Stimulated activated CD4-positive, alpha-beta T cell treated with anti-CD3 and anti-CD28 coated beads, Interleukin-12 subunit alpha, Interleukin-12 subunit beta, amount 100 ng/mL, for 48 hours (primary cell): ENCODE measurements at places on chromosomes 5 and 9.

GRCh38 chr9:78813602-78814180 lies 516.8 kb downstream of the PSAT1 start:
- no peak for DNase-seq

DNA sequence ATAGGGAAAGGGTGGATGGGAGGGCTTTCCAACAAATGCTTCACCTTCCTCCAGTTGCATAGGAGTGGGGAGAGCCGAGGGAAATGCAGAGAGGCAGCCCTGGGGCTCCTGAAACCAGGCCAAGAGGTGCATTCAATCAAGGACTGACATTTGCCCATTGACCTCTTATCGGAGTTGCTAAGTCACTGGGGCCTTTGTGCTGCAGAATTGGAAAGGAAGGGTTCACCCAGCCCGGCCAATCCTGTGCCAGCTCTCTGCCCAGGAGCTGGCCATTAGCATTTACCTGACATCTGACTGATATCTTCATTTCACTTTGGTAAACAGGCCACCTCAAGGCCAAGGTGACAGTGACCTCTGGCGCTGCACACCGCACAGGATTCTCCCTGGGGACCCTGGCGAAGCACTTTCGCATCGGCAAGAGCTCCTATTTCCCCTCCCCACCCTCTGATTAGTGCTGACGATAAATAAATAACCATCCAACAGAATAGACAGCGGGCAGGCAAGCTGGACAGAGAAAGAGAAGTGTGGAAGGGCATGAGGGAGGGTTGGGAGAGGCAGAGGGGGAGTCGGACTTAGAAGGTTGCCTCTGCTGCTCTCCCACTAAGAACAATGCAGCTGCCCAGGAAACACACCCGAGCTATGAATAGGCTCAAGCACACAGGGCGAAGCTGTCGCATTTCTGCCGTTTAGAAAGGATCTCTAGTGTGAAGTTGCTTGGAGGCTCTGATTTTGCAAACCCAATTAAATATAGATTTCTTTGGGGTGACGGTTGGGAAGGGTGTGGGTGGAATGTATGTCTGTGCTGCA lies 57.0 kb upstream of the BOD1 start:
- no peak for DNase-seq

GRCh38 chr5:29277642-29278041 lies 1915.8 kb upstream of the CDH6 start:
- DNase-seq: no peak

DNA sequence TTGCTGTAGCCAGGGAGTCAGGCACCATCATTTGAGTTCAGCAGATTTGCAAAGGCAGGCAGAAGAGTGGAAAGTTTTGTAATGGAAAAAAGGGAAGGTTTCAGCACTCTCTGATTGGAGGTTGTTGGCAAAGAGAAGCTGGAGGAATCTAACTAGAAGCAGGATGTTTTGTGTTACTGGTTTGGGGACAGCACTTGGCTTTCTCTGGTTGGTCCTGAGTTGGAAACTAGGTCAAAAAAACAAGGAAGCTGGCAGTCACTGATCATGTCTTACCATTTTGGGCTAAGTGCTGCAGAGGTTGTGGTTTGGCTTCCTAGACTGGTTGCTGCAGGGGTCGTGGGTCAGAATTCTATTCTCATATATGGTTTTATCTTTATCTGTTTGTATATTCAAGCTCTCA lies 189.8 kb downstream of the DRD1 start:
- no peak for DNase-seq

GRCh38 chr5:160082614-160083500 lies 36.4 kb downstream of the PWWP2A start:
- no peak for DNase-seq

- no peak for DNase-seq
Measured at GRCh38 chr5:102830241-102830640, 75.1 kb downstream of the PAM start.

DNA sequence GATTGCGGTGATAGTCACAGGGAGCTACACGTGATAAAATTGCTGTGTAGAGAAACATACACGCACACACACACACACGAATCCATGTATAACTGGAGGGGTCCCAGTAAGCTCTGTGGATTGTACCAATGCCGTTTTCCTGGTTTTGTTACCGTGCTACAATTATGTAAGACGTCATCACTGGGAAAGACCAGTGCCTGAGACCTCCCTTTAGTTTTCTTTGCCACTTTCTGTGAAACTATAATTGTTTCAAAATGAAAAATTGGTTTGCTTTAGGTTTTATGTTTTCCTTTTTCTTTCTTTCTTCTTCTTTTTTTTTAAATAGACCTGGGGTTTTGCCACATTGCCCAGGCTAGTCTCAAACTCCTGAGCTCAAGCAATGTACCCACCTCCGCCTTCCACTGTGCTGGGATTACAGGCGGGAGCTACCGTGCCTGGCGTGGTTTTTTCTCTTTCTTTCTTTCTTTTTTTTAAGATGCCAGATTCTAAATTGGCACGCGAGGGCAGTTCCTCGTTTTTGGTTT lies 21.3 kb downstream of the OR2V2 start:
- no peak for DNase-seq

- no peak for DNase-seq
Measured at GRCh38 chr9:2758162-2758897, 41.0 kb downstream of the KCNV2 start.

DNA sequence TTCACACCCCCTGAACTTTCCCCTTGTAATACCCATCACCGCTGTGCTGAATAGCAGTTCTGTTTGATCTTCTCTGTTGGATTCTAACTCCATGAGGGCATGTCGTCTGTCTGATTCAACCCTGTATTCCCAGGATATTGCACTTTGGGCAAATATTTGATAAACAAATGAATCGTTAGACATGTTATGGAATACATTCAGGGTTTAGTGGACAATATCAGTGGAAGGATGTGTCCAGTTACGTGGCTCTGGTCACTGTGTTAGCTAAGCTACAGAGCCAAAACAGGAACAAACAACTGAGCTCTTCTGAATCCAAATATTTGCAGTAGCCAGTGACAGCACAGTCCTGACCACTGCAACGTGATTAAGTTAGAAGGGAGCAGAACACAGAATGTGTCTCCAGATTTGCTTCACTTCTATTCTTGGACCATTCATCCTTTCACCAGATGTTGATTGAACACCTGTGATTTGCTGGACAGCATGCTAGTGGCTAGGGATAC lies 13.2 kb downstream of the ANGPTL2 start:
- no peak for DNase-seq

GRCh38 chr5:160330212-160330611 lies 17.8 kb upstream of the CCNJL start:
- no peak for DNase-seq

DNA sequence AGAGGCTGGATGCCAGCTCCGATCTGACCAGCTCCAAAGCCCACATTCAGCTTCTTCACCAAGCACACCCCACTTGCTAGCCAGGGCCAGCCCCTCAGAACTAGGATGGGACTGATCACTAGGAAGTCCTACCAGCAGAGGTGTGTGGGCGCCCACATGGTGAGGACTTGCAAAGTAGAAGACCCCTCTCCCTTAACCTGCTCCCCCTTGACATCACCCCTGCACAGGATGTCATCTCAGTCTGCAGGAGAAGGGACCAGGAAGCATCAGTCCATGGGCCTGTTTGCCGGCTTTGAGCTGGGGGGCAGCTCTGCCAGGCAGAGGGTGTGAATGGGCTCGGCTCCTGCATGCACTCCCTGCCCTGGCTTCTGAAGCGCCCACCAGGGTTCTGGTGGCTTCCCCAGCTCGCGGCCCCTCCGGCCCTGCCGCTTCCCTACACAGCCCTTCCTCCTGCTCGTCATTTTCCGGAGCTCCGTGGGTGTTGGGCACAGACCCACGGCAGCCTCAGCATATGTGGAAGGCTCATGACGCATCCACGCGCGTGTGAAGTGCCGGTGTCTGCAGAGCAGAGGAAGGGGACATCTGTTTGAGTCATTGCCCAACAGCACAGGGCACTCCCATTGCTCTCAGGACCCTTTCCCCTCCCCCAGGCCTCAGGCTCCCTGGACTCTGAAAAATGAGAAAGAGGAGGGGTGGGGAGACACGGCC lies 3.7 kb upstream of the FAM78A start:
- DNase-seq: no peak

GRCh38 chr9:116437411-116438370 lies 249.4 kb upstream of the TRIM32 start:
- DNase-seq: no peak

DNA sequence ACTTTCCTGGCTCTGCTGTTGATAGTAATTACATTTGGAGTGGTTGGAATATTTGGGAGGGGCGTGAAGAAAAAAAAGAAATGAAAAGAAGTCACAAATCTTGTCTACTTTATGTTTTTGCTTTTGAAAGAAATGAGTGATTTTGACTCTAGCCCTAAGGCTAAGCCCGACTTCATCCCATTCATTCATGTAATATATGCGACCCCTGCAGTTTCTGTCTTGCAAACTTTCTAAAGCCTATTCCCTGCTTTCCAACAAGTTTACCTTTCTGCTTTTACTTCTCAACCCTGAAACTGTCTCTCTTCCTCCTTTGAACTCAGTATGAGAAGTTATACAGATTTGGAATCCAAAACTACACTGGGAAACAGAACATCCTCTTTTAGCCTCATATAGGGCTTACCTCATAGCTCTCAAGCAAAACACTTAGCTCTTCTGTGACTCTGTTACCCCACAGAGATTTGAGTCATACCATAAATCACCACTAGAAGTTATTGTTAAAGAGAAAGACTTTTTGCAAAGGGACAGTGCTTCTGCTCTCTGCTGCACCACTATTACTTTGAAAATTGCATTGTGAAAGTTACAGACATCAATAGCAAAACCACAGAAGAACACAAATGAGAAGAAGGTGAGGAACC lies 1.6 kb downstream of the CFAP95 start:
- no peak for DNase-seq

DNA sequence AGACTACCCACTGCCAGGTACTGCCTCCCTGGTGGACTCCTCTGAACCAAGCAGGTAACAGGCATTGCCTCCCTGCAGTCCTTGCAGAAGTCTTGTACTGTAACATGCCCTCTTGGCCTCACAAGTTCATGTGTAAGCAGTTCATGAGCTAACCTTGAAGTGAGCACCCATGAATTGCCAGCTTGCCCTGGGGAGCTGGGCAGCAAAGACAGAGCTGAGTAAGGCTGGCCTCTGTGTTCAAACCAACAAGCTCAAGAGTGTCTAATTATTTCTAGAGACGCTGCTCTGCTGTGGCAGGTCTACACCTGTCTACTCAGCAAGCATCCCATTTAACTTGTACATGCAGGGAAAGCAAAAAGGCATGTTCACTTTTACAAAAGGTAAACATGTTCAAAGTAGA lies 113.5 kb downstream of the FEM1C start:
- no peak for DNase-seq
